ENCODE measurements at places on chromosomes 7 and 10.

GRCh38 chr10:25934621-25935139 lies 651 bp downstream of the MYO3A start:
- peak; percentile 13 for DNase-seq

DNA sequence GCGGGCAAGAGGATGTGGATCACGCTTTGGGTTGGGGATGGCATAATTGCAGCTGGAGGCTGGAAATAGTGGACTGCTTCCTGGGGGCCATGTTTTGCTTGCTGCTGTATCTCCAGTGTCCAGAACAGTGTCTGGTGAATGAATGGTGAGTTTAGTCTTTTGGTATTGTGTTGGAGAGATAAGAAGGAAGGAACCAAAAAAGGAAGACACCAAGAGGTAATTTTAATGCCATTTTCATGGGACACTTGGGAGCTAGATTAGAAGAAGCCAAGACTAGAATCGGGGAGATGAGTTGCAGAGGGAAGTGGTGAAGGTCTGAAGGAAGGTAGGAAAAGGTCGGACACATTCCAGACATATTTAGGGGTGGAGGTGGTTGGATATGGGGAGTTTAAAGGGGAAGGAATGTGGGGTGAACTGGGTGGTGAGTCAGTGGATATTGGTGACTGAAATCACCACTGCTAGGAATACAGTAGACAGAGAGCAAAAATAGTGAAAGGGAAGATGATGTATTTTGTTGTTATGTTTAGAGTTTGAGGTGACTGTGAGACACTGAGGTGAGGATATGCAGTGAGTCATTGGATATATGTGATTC lies 76.7 kb downstream of the CCNY start:
- no peak for DNase-seq

DNA sequence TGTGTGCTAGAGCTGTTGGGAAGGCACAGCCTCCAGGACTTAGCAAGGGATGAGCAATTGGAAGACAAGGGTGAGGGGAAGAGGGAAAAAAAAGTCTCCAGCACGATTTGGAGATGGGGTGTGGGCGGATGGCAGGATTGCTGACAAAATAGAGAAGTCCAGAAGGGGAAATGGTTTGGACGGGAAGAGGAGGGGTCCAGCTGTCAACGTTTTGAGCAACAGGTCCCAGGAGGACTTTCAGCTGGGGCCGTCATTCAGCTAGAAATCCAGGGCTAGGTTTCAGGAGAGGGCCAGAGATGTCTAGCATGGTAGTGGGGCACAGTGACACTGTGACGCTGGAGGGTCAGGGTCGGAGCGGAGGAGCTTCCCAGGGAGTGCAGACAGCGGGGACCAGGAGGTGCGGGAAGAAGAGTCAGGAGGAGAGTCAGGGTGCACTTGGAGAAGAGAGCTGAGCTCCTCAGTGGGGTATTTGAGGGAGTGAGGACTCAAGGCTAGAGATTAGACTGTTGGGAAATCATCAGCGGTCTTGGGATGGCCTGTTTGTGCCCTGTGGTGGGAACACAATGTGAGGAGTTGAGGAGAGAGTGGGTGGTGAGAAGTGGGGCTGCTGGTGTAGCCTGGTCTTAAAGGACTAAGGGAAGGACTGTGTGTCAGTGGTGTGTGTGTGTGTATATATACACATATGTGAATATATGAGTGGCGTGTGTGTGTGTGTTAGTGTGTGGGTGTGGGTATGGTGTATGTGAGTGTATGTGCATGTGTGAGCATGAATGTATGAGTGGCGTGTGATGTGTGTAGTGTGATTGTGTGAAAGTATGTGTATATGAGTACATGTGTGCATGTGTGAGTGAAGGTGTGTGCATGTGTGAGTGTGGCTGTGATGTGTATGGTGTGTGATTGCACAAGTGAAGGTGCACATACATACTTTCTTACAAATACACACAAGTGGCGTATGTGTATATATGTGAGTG lies 3.8 kb downstream of the ZYX start:
- no peak for DNase-seq

GRCh38 chr10:109846832-109847231 lies 76.5 kb downstream of the XPNPEP1 start:
- no peak for DNase-seq

DNA sequence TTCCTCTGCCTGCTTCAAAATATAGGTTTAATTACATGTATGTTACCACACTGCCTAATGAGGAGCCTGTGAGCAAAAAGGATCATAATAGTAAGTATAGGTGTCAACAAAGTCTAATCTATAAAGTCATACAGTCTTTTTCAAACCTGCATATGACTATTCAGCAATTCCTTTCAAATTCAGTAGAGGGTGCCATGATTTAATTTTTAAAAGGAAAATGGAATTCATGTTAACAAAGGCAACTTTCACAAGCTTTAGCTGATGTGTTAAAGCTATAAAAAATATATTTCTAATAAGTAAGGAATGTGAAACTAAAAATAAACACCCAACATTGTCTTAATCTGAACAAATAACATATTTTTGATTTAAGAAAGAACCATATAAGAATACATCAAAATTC lies 52.1 kb downstream of the MPP7 start:
- DNase-seq, result no peak

- no peak for DNase-seq
Observed at GRCh38 chr7:48875045-48875916, 49.1 kb upstream of the CDC14C start.

GRCh38 chr7:2049111-2049781 lies 183.5 kb downstream of the MAD1L1 start:
- DNase-seq, result no peak

GRCh38 chr10:107614939-107615685 lies 450.6 kb upstream of the SORCS1 start:
- DNase-seq, result no peak

DNA sequence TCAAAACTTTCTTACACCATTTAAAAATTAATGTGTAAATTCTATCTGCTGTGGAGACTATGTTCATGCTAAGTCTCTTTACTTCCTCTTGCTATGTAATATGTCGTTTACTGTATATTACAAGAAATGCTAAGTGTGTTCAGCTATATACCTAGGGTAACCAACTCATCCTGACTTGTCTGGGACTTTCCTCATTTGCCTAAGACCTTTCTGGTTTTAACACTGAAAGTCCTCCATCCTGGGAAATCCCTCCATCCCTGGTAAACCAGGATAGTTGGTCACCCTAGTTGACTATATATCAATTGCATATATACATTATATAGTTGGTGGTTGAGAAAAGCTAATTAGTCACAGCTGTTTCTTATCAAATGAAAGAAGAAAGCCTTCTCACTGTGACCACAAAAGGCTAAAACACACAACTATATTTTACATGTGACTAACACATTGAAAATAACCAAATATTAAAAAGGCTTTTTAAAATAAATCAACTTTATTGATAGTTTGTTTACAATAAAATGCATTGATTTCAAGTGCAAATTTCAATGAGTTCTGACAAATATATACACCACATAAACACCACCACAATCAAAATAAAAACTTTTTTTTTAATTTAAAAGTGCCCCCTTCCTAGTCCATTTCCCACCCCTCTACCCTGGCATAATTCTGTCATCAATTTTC lies 167.7 kb upstream of the INHBA start:
- DNase-seq, result no peak

- DNase-seq, result no peak
Observed at GRCh38 chr7:105637755-105638154, 56.5 kb upstream of the EFCAB10 start.

- DNase-seq, result no peak
Observed at GRCh38 chr7:119415682-119416081, 857.3 kb upstream of the KCND2 start.

DNA sequence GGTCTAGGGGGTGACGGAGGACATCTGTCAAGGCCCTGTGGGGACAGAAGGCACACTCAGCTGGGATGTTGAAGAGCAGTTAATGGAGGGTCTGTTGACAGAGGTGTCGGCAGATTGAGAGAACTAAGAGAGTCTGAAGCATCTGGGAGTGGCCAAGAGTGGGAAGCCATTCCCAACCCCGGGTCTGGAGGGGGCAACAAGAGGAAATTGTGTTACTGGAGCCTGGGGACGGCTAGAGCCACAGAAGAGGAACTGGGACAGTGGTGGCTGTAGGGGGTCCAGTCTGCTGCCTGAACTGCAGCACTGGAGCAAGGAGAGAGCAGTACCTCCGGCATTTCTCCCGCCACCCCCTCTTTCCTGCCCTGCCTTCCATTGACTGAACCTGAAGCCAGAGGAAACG lies 136.6 kb downstream of the CHN2 start:
- DNase-seq, result no peak

DNA sequence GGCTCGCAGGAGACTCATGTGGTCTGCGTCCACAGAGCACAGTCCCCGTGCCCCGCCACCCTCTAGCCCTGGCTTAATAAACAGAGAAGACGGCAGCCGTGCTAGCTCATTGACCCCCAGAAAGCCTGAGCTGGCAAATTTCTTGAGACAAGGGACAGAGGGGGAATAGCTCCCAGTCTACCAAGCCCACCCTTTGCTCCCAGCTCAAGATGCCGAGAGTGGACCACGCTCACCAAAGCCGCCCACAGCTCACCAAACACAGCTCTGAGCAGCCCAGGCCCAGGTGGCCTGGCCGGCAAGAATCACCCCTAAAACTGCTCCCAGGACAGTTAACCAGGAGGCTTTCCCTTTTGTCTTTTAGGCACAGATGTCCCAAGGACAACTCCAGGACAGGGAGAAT lies 5.4 kb downstream of the PDGFA start:
- no peak for DNase-seq

DNA sequence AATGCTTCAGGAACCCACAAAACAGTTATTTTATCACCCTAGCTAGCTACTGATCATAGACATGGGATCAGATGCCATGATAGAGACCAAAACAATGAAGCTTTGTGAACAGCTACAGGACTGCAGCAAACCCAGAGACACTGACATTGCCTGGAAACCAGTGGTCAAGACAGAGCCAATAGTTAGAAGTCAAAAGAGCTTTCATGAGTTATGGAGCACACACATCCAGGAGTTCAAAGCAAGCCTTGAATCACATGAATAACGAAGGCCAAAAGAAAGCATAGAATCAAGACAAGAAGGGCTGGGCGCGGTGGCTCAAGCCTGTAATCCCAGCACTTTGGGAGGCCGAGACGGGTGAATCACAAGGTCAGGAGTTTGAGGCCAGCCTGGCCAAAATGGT lies 34.5 kb upstream of the GSAP start:
- no peak for DNase-seq

GRCh38 chr10:102869258-102870198 lies at the start of gene AS3MT:
Gene AS3MT, plus strand, starts transcription at chr10:102869470. Its CDS starts 123 bp downstream, at chr10:102869593.
- peak; percentile 24 for DNase-seq

DNA sequence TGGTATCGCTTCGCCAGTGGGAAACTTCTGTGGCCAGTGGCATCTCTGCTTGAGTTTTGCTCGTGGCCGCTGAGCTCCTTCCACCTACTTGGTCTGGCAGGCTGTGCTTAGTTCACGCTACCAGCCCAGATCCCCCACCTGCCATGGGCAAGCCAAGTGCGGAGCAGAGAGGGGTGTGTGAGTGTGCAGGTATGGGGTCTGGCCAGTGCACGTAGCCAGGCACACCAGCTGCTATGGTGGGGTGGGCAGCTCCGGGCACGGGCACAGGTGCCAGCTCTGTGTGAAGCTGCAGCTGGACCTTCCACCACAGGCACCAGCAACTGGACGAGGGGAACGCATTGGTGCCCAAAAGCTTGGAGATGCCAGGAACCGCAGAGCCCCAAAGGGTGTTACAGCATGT lies 56.5 kb downstream of the ZNF777 start:
- no peak for DNase-seq

Data from activated CD4-positive, alpha-beta T cell treated with anti-CD3 and anti-CD28 coated beads, Interleukin-2, amount 50 U/mL, for 48 hours (primary cell).